ENCODE measurements at places on chromosomes 3 and 15.
A peak's percentile ranks its signal among the peaks of the same experiment; 100 is the strongest.

GRCh38 chr3:112634786-112635541, 6.0 kb downstream of the CCDC80 start:
- DNase-seq: no peak

DNA sequence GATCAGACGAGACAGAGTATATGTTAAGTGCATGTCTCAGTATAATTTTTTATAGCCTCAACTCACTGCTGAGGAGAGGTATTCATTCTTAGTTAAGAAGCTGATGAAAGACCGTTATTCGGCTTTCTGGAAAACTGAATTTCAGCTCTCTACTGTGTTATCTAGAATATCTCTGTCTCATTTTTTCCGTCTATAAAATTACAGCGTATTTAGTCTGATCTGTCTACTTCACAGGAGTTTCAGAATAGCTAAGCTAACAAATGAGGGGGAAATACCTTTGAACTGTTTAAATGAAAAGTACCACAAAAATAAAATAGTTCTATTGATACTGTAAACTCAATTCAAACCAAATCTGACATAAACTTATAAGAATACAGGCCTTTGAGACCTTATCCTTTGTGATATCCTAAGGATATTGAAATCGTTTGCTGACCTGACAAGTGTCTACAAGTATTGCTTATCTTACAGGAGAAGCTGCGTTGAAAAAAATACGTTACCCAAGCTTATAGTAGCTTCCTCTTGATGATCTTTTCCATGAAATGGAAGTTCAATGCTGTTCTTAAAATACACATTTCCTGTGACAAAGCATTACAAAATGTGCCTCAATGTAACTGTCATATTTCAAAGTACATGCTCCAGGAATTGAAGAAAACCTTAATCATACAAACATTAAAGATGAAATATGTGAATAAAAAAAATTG, 104.6 kb downstream of the IL1RAP start:
- DNase-seq: no peak

- DNase-seq: no peak
These were observed 92.6 kb downstream of the XXYLT1 start for GRCh38 chr3:195178124-195178910.

DNA sequence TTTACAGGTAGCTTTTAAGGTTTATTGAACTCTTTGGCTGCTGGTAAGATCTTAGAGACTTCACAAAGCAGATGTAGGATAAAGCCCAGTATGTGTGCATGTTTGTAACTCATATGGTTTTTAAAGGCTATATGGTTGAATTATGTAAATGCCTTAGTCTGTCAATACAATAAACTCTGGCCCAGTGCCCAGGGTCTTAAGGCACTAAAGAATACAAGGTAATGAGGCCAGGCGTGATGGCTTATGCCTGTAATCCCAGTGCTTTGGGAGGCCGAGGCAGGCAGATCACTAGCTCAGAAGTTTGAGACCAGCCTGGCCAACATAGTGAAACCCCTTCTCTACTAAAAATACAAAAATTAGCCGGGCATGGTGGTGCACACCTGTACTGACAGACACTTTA, 170.3 kb upstream of the CGNL1 start:
- no peak for DNase-seq

GRCh38 chr3:13162549-13163320, 89.5 kb upstream of the IQSEC1 start:
- DNase-seq: no peak

GRCh38 chr3:181103605-181104004, 114.1 kb upstream of the DNAJC19 start:
- peak; percentile 45 for DNase-seq

DNA sequence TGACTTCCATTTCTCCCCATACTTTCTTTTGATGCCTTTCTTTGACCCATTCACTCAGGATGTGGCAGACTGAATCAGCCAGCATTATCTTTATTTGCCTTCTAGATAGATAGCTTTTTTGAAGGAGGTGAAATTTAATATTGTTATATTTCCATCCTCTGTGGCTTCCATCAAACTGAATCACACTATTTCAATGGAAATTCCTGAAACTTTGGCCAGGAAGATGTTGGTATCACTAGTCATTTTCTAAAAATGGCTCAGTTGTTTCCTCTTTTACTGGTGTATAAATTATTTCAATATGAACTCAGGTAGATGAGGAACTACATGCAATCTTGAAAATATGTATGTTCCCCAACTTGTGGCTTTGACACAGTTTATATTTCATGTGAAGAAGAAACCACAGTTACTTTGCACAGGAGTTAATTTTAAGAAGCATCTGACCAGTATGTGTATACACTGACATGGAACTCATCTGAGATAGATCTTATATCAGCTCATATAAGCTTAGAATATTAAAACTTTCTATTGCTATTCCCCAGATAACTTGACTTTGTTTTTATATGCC, 248.3 kb downstream of the CGGBP1 start:
- DNase-seq: no peak

- no peak for DNase-seq
These were observed 472.7 kb upstream of the ARL6 start for GRCh38 chr3:97291901-97292300.

DNA sequence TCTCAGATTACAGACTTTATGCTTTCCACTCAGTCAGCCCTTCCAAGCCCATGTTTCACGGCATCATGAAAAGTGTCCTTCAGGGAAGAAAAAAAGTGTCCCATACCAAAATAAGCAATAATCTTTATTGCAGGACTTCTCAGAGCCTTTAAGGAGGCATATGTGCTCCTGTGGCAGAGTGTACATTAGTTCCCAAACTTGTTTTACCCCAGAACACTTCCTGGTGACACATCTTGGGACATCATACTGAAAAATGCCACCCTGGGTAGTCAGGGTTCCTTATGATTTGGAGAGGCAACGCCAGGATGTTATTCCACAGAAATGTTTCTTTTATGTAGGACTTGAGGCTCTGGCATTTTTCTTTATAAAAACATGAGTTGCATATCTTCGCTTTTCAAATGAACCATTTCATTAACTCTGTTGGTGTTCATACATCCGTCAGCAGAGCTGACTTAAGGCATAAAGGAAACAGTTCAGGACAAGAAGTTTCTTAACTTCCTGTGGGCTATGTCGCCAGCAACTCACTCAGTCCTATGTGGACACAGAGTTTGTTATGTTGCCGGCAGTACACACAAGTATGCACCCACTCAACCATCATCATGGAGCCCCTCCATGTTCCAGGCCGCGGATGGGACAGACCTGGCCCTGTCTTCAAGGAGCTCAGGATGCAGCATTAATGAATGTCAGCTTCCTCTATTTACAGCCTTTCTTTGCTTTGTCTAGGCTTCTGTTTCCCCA, 63.8 kb downstream of the CASR start:
- no peak for DNase-seq

DNA sequence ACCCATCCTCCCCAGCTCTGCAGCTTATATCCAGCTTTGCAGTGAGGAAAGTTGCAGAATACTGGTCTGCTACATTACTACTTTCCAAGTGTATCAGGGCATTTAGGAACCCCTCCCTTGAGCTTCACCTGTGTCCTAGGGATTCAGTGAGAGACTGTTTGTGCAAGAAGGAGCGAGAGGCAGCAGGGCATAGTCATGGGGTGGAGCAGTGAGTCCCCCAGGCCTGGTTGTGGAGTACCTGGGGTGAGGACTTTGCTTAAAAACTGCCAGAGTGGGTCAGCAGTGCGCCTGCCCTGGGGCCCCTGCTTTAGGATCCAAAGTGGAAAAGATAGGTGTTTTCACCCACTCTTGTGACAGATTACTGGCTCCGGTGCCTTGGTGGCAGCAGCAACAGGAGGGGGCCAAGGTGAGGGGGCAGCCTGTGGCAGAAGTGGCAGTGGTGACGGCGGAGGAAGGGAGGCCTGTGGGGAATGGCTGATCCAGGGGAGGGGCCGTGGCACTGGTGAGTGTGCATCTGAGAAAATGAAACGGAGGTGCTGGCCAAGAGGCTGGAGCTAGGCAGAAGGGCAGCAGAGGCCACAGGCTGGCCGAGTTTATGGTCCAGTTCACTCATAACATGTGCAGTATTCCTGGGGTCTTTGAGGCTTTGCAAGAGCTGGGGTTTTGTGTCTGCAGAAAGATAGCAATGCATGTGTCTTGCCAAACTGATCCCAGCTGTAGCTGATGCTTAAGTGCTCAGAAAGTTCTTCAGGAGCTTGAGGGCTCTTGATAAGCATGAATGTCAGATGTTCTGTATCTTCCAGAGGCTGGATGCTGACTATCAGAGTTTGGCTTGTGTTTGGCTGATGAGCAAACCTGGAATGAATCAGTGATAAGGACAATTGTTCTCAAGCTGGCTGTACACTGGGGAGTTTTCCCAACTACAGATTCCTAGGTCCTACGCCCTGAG, 43.4 kb downstream of the GOLGA6A start:
- no peak for DNase-seq

- no peak for DNase-seq
These were observed 55.5 kb upstream of the MELTF start for GRCh38 chr3:197085137-197085536.

DNA sequence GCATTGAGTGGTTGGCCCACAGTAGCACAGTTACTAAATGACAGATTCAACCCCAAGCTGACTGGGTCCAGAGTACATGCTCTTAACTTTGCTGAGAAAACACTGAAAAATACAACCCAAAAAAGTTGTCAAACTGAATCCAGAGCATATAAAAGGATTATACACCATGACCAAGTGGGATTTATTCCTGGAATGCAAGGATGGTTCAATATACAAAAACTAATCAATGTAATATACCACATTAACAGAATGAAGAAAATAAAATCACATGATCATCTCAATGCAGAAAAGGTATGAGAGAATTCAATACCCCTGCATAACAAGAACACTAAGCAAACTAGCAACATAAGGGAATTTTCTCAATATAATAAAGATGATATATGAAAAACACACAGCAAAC, 98.5 kb downstream of the STAG1 start:
- no peak for DNase-seq

- no peak for DNase-seq
These were observed 71.3 kb downstream of the RASA2 start for GRCh38 chr3:141557961-141558706.

- DNase-seq: no peak
These were observed 111.8 kb upstream of the DPH6 start for GRCh38 chr15:35657679-35658311.

DNA sequence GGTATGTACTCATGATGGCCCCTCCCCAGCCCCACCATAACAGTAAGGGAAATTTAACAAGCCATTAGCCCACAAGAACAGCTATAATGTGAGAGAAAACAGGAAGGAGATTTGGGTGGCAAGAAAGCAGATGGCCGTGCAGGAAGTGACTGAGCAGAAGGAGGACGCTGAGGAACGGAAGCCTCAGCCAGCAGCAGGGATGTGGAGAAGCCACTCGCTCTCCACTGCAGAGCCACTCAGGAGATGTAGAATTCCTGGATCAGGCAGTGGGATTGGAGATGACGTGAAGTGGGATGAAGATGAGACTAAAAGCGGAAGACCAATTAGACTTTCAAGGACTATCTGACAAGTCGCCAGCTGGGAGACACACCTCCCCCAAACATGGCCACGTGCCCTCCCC, 31.2 kb downstream of the PRR23E start:
- no peak for DNase-seq

GRCh38 chr3:68878962-68879361, 53.4 kb downstream of the TAFA4 start:
- DNase-seq: no peak

- peak; percentile 34 for DNase-seq
These were observed 18.1 kb downstream of the TRPM1 start for GRCh38 chr15:31083370-31083780.

DNA sequence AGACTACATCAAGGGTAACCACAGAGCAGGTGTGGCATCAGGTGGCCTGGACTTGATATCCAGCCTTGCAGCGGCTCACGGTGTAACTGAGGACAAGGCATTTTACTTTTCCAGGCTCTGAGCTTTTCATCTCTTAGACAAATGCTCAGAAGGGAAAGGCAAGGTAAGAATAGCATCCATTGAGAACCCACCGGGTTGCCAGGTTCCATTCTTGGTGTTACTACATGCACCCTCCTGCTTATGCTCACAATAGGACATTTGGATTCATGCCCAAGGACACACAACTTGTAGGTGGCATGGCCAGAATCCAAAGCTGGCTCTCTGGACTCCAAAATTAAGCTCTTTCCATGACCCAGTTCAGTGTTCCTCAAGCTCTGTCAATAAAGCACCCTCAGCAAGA, 85.5 kb downstream of the CCNL1 start:
- no peak for DNase-seq

DNA sequence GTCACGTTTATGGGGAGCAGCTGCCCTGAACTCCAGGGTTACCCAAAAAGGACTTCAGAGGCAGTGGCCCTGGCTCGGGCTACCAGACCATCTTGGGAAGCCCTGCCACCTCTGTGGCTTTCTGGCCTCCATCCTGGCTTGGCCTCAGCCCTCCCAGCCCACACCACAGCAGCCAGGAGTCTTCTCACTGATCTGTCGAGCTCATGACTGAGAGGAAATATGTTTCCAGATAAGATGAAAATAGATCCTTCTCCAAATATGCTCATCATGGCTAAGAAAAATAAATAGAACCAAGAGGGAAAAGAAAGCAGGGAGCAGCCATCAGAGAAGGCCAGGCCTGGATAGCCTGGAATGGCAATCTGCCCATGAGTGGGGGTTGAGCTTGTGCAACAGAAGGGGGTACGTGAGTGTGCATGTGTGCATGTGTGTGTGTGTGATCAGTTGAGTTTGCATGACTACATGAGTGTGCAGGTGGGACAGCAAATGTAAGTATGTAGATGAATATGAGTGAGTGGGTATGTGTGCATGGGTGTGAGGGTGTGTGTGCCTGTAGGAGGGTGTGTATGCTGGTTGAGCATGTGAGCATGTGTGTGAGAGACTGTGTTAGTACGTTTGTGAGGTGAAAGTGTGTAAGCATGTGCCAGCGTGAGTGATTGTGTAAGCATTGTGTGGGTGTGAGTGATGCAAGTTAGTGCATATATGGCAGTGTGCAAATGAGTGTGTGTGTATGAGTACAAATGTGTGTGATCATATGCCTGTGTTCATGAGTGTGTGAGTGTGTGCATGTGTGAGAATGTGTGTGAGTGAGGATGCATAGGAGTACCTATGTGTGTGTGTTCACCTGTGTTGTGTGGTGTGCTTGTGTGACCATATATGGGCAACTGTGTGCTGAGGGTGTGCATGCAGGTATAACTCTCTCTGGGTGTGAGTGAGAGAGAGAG, 9.9 kb upstream of the RFT1 start:
- DNase-seq: no peak

GRCh38 chr15:89680282-89680873, 1.2 kb upstream of the PLIN1 start:
- DNase-seq: no peak

DNA sequence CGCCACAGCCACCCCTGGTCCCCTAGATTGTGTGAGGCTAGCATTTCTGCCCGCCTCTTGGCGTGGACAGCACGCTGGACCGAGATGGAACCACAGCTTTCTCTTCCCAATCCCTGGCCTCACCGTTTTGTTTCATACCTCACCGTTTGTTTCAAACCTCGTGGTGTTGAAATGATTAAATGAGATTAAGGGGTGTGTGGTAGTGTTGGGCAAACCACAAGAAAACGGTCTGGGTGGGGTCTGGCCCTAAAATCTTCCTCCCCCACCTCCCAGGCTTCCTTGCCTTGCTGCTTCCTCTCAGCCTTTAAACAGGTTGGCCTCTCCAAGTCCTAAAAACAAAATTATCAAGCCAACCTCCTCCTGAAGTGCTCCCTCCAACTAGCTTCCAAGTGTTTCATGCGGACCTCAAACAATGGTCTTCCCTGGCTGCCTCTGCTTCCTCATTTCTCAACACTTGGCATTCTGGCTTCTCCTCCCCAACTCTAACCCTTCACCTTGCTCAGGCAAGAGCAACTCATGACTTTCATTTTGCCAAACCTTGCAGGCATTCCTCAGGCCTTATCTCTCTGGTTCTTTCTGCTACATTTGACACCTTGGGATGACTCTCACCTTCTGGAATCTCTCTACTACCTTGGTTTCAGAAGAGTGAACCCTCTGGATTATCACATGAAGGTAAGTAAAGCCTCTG, 1.4 kb upstream of the ATP13A3 start:
- no peak for DNase-seq

- DNase-seq: no peak
These were observed 5.5 kb upstream of the ACAP2 start for GRCh38 chr3:195448205-195448875.

All from iPS-NIHi11 (cell line).